ENCODE measurements at places on chromosomes 3 and 15. TPM values are rescaled to one million over a fixed set of nuclear protein-coding genes. Genes with fewer than 3 reads are reported as not detected.
A peak's percentile ranks its signal among the peaks of the same experiment; 100 is the strongest.

DNA sequence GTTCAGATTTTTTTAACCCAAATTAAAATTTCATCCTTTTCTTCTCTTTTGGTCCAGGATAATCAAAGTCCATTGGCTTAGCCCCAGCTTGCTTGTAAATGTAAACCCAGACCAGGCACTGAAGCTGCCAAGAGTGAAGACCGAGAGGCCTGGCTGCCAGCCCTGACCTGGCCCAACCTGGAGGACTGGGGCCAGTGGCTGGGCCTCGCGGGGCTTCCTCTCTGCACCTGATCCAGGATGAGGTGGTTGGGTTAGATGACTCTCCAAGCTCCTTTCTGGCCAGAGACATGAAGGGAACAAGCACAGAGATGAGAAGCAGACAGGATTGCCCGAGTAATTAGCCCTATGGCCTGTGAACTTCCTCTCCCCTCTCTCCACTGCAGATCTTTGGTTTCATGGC, 50.6 kb downstream of the CMTM6 start:
- no peak for DNase-seq

DNA sequence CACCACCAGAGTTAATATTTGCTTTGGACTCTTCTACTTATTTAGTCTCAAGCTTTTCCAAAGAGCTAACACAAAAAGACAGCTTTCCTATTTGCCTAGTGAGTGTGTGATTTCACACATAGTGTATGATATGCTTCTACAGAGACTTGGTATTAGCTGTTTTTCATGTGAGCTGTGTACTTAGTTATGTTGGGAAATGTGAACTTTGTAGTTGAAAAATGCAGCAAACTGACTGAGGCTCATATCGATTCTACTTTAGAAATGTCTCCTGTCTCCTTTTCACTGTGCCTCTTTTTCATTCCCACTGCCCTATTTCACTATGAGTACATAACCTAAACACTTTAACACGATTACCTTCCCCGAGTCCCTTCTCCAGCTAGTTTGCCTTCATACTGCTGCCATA, 136.5 kb downstream of the ALCAM start:
- no peak for DNase-seq

HEXA gene
- total RNA-seq: 82.3 TPM

GRCh38 chr15:59953392-59953883, 50.7 kb upstream of the FOXB1 start:
- no peak for DNase-seq

DNA sequence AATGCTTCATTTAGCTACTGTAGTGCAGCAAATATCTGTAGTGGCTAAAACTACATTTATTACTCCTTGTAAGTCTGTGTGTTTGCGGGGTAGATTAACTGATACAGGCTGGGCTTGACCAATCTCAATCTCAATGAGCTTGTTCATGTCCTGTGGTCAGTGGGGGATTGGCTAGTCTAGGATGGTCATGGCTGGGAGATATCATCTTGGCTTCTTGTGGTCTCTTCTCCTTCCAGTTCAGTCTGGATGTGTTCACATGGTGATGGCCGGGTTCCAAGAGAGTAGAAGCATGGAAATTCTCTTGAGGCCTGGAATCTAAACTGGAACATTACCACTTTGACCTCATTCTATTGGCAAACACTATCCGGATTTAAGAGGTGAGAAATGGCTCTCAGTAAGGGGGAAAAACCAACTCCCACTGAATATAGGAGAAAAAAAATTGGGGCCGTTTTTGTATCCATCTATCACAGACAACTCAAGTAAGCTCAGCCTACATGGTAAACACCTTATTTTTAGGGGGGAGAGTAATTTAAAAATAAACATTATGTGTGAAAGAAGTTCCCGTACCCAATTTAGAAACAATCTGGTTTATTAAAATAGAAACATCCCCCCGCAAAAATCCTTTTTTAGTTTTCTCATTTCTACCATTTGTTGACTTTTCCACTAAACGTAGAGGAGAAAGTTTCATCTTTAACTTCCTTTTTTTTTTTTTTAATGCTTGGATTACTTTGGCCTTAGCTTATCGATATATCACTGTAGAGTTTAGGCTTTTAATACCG, 284.9 kb upstream of the TBC1D5 start:
- DNase-seq: peak; percentile 45

DNA sequence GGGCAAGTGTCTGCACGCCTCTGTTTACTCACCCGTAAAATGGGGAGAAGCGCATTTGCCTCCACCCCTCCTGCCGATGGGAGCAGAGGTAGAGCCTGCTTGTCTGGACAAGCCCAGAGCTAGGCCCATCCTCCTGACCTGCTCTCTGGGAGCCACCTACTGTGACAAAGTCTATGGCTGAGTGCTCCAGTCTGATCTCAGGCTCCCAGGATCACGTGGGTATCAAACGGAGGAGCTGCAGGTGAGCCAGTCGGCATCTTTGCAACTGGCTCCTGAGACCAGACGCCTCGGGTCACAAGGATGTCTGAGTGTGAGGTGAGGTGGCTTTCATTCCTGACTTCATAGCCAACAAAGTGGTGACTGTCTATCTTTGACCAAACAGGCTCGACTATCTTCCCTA, 2.1 kb upstream of the ALDH1A3 start:
- DNase-seq: no peak

GRCh38 chr3:124435467-124435866, 294.8 kb upstream of the UMPS start:
- no peak for DNase-seq

- DNase-seq: no peak
Observed at GRCh38 chr3:57956119-57956832, 51.9 kb upstream of the FLNB start.

GRCh38 chr15:42163947-42164550, 7.6 kb upstream of the PLA2G4F start:
- DNase-seq: no peak

GRCh38 chr3:23395115-23395514, 192.0 kb downstream of the UBE2E2 start:
- no peak for DNase-seq

DAZL gene
- not detected for total RNA-seq

DNA sequence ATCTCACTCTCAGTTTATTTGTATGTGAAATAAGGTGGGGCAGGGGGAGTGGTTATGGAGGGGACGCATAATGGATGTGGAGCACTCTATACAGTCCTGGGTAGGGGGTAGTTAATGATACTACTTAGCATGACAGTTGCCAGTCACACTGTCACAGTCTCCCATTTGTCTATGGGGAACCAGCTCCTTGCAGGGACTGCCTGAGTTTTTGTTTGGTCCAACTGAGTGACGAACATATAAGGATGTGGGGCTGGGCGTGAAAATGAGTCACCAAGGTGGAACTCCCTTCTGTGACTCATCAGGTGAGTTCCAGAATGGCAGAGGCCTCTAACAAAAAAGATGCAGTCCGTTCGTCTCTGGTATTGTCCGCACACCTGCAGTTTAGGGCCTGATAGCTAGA, 235.3 kb upstream of the ST8SIA2 start:
- no peak for DNase-seq

IGSF10 gene
- total RNA-seq: 11.5 TPM

DNA sequence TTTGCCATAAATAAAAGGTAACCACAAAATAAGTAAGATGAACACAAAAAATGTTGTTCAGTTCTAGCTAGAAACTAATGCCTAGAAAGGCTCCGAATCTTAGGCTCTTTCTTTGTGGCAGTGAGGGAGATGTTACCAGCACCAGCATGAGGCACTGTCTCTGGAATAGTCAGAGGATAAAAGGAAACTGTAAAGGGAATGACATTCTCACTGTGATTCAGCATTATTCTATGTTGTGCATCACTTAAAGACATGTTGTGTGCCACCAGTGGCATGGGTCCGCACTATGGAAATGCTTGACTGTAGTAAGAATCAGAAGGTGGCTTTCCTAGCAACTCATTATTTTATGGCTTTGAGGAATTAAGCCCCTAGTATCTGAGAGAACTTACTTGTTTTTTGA, 70.8 kb downstream of the SEC22A start:
- no peak for DNase-seq

GRCh38 chr15:91408476-91409076, 308.5 kb downstream of the SV2B start:
- peak; percentile 20 for DNase-seq

DNA sequence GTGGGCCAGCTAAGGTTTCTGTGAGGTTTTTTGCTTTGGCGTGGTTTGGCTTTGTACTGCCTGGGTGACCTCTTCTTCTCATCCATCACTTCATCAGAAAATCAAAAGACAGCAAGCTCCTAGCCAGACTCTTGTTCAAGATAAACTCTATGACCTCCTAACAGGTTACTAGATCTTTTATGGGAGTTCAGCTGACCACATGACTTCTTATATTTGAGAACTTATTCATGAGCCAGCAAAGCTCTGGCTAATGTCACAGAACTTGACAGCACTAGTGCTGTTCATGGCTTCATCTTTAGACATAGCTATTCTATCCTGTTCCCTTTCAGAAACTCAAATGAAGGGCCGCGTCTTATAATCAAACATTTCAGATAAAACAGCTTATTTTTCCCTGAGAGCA, 527.1 kb upstream of the GOLIM4 start:
- no peak for DNase-seq

DNA sequence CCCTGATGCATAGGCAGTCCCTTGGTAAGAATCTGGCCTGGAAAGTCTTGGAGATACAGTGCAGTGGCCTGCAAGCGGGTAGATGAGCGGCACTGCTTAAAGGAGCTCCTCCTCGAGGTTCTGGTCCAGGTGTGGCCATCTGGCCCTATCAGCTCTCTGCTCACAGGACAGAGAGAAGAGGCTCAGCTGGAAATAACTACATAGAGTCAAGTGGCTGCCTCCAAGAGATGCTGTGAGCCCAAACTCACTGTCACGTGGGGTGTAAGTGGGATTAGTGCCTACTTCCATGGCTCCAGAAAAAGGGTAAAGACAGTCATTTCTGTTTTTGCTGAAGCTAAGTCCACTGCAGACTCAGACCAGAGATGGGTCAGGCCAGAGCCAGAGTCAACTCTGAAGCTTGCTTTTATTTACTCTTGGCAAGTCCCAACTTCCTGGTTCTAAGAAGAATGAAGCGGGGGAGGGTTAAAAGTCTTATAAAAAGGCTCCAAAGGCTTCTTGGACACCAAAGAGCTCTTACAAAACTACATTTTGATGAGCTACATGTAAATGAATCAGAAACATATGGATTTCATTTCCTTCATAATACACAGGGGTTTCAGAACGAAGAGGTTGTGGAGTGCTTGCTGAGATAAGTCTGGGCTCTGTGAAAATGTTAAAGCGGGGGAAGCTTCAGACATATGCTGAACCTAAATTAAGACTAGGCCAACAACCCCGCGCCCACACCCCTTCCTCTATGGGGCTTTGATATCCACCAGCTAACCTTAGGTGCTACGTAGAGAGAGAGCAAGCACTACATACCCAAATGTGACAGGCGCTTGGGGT, 77.1 kb downstream of the PDZRN3 start:
- DNase-seq: no peak

RPL39L gene
- total RNA-seq: 8.2 TPM

GRCh38 chr3:144362126-144362525, 390.5 kb downstream of the DIPK2A start:
- no peak for DNase-seq

DNA sequence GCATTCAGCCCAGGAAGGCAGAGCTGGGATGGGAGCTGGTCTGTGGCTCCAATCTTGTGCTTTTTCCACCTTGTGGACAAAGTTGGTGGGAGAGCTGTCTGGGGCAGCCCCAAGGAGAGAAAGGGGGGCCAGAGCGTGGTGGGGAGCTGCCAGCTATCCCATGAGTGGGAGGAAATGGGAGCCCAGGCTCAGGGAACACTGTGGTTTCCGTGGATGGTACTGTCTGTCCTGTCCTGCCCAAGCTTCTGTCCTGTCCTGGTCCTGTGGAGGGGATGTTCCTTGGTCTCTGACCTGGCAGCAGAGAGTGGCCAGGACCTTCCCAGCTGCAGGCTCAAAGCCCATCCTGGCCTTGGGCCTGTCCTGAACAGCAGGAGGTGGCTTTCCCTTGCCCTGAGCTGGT, 72.6 kb upstream of the SEC13 start:
- DNase-seq: no peak

MUC20 gene
- 4.7 TPM for total RNA-seq

STRIT1 gene
- total RNA-seq: not detected

MESP2 gene
- total RNA-seq: 0.16 TPM

GRCh38 chr3:4898454-4899313, 80.6 kb upstream of the BHLHE40 start:
- DNase-seq: no peak

GRCh38 chr3:139728414-139728813, 50.6 kb upstream of the NMNAT3 start:
- DNase-seq: no peak

PLA2G4D gene
- not detected for total RNA-seq

PARP15 gene
- 1.6 TPM for total RNA-seq

- DNase-seq: no peak
Observed at GRCh38 chr3:109927726-109928125, 590.4 kb upstream of the DPPA4 start.
